ENCODE measurements at places on chromosomes 4 and X.
A peak's percentile ranks its signal among the peaks of the same experiment; 100 is the strongest.

- DNase-seq = no peak
These were observed 168.5 kb upstream of the SH3RF1 start for GRCh38 chr4:169439244-169439643.

- no peak for DNase-seq
These were observed 21.7 kb upstream of the BMP15 start for GRCh38 chrX:50888884-50889283.

GRCh38 chr4:1686440-1687036, 2.4 kb upstream of the FAM53A start:
- DNase-seq = no peak

DNA sequence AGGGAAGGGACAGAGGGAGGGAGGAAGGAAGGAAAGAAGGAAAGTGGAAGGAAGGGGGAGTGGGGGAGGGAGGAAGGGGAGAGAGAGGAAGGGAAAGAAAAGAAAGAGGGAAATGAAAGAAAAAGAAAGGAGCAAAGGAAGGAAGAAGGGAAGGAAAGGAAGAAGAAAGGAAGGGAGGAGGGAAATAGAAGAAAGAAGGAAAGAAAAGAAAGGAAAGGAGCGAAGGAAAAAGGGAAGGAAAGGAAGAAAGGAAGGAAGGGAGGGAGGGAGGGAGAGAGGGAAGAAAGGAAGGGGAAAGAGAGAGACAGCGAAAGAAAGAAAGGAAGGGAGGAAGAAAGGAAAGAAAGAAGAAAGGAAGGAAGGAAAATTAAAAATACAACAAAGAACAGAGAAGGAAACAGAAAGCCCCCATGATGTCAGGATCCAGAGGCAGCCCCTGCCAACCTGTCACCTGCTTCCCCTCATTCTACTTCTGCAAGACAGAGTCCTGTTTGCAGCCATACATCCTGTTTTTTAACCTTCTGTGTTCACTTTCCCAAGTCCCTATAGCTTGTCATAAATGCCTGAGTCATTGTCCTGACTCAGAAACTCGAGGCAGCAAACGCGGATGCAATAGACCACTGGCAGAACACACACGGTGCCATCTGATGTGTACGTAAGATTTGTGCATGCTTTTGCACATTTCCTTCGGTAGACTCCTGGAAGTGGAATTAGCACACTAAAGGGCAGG, 77.0 kb upstream of the C4orf50 start:
- no peak for DNase-seq

GRCh38 chr4:14386196-14386595, 616.1 kb upstream of the CPEB2 start:
- no peak for DNase-seq

GRCh38 chrX:101429934-101430333, 21.9 kb downstream of the HNRNPH2 start:
- no peak for DNase-seq

- DNase-seq = peak; percentile 31
These were observed 122.9 kb downstream of the C4orf33 start for GRCh38 chr4:129218897-129219296.

- peak; percentile 29 for DNase-seq
These were observed 58.5 kb upstream of the PRDM8 start for GRCh38 chr4:80138551-80139538.

- no peak for DNase-seq
These were observed 12.1 kb downstream of the PPA2 start for GRCh38 chr4:105461621-105462382.

- no peak for DNase-seq
These were observed 7.5 kb upstream of the FGA start for GRCh38 chr4:154597798-154598774.

DNA sequence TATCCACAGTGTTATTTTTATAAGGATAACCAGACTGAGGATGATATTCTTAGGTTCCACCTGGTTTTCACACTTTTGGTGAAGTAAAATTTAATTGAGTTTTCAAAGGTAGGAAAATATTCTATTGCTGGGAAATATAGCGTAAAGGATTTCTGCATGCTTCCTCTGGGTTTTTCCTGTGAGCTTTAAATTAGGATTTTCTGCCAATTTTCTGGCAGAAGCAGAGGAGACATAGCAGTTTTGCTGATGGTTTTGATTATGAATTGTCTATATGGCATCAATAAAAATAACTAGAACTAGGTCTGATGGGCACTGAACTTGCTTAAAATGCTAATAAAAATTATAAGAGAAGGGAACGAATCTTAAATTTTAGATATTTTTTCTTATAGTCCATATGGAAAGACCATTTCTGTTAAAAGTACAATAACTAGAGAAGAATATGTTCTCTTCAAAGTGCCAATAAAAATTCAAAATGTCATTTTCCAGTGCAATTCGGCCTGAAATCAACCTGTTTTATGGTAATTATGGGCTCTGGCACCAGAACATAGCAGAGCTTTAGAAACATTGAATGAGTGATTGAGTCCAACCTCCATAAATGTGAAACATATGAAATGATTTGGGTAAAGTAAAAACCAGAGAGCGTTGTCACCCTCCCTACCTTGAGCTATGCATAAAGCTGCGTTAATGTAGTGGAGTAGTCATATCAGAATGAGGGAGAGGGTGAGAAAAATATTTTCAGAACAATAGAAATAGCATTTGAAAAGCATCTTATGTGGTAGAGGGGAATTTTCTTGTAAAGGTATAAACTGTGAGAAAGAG, 279.7 kb downstream of the SPRY1 start:
- no peak for DNase-seq

- DNase-seq = no peak
These were observed 49.9 kb downstream of the IL15 start for GRCh38 chr4:141686146-141686775.

DNA sequence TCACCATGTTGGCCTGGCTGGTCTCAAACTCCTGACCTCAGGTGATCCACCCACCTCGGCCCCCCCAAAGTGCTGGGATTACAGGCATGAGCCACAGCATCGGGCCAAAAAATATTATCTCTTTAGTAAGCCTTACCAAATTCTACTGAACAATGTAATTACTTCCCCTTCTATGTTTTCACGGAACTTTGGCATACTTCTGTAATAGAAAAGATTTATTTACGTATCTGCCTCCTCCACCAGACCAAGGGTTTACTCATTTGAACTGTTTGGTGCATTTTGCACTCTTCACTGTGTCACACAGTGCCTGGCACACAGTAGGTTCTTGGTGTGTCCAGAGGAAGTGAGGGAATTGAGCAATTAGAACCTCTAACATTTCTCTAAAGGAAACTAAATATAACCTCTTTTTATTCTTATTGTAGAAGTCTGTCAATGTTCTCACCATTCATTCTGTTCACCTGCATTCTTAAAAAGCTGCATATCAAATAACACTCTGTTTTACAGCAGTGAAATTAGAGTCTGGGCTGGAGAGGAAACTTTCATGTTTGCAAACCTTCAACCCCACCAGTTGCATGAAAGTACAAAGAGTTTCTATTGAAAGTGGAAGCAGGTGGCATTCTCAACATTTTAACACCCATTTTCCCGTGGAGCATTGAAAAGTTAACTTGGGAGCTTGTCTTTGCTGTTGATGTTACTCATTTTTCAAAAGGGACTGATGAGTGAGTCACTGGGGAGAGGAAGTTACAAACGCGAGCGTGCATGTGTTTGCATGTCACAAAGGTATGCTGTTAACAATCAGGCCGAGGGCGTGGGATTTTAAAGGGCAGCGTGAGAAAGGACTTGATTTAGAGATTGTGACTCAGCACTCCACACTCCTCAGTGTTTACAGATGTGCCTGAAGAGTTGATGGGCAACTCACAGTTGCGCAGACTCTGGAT, 314.1 kb downstream of the STK32B start:
- DNase-seq = peak; percentile 56

DNA sequence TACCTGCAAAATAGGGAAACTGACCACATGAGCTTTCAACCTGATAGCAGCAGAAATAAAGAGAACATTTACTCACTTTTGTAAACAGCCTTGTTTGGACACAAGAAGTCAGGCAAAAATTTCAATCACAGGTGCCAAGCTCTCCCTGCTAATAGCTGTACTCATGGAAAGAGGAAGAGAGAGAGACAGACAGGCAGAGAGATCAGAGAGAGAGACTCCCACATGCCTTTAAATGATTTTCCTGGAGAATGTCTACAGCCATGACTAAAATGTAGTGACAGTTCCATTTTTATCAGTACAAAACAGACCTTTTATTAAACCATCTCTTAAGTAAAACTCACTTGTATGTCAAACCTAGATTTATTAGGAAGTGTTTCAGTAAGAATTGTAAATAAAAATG, 752.9 kb downstream of the TRAM1L1 start:
- DNase-seq = no peak

GRCh38 chr4:169311643-169312365, 41.0 kb upstream of the SH3RF1 start:
- no peak for DNase-seq

GRCh38 chr4:154984148-154984547, 203.1 kb downstream of the RBM46 start:
- no peak for DNase-seq

DNA sequence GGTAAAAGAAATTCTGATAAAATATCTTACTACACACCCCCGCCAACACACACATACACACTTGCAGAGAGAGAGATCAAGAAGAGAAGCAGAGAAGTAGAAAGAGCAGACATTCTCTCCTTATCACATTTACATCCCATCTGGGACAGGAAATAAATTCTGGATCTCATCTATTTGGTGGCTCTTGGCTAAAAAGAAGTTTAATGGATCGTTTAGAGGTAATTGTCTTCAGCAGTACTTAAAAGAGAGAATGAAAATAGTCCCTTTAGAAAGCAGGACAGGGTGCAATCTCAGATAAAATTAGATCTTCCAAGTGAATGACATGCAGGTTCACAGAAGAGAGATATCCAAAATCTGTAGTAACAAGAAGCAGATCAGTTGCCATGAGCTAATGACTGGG, 1392.5 kb downstream of the RAPGEF2 start:
- no peak for DNase-seq

DNA sequence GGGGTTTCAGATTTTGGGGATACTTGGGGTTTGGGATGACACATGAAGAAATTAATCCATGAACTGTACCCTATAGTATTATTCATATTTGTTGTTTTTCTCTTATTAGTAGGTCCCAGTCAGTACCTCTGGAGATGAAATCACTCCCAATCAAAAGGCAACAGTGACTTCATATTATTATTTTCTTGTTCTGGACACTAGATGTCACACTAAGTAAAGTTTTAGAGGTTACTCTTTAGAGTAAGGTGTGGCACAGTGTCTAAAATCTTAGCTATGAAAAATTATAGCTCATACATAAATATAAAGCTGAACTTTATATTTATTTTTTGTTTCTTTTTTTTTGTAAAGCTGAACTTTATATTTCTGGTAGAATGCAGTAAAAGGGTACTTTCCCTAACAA, 35.1 kb downstream of the FAM114A1 start:
- no peak for DNase-seq

DNA sequence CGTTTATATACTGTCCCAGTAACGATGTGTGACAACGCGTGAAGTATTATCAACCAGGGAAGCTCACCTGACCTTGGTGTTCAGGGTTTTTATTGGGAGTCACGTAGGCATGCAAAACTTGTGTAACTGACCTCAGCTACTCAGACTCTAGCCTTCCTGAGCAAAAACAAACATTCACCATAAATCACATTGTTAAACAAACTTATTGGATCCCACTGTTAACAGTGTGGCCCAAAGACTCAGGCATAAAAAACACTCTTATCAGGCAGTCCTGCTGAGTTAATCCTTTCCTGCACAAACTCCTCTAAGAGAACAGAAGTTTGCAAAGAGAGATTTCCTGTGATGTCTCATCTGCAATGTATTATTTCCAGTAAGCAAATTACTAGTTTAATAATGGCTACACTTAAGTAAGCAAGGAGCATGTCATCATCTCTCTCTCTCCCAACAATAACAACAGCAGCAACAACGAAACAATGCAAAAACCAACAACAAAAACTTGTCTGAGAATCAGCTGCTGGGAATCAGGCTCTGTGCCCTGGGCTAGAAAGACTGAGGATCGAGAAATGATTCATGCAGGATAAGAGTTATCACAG, 12.0 kb downstream of the GAGE1 start:
- no peak for DNase-seq

DNA sequence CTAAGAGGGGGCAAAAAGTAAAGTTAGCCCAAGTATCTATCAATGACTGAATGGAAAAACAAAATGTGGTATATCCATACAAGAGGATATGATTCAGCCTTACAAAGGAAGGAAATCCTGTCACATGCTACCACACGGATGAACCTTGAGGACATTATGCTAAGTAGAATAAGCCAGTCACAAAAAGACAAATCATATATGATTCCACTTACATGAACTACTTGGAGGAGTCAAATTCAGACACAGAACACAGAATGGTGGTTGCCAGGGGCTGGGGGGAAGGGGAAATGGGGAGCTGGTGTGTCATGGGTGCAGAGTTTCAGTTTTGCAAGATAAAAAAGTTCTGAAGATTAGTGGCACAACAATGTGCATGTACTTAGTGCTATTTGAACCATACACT, 101.8 kb downstream of the SH3KBP1 start:
- DNase-seq = no peak

GRCh38 chr4:128601991-128602695, 207.4 kb upstream of the JADE1 start:
- DNase-seq = peak; percentile 17

GRCh38 chrX:40155589-40156469, 58.1 kb upstream of the BCOR start:
- no peak for DNase-seq

- DNase-seq = no peak
These were observed 466.1 kb downstream of the DTHD1 start for GRCh38 chr4:36747277-36748129.

DNA sequence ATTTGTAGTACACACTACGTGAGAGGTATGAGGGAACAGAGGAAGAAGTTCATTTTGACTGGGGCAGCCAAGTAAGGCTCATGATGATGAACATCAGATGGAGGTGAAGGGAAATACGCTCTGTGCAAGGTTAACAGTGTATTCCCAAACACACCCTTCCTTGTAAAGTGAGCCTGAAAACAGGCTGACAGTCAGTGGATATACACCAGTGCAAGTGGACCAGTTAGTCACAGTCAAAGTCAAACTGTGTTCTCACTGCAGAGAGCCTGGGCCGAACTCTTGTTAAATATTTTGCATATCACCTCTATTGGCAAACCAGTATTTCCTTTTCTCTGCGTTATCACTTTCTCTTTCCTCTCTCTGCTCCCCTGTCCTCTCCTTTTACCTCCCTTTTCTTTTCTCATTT, 23.4 kb upstream of the RHOH start:
- DNase-seq = no peak

GRCh38 chr4:184388106-184388505, 86.2 kb downstream of the IRF2 start:
- DNase-seq = no peak

- no peak for DNase-seq
These were observed 77.6 kb downstream of the NWD2 start for GRCh38 chr4:37322122-37322521.

- DNase-seq = peak; percentile 51
These were observed 49.9 kb upstream of the SCRG1 start for GRCh38 chr4:173448608-173449379.

DNA sequence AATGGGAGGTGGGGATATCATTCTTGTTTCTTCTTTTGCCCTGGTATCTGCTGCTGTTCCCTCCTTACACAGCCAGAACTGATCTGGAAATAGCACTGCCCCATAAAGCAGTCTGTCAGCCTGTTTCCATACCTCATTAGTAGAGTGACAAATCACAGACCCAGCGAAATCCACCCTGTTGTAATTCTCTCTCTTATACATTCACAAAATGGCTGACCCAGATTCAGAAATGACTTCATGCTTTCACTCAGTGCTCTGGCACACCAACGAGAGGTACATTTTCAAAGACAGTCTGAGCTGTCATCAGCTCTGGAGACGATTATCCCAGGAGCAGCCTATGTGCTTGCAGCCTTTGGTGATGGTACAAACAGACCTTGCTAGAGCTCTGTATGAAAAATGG, 164.6 kb downstream of the AFF2 start:
- DNase-seq = no peak

- no peak for DNase-seq
These were observed 1.5 kb downstream of the CLCN3 start for GRCh38 chr4:169621731-169622492.
